ENCODE measurements at places on chromosomes 5 and 9. TPM values are rescaled to one million over a fixed set of nuclear protein-coding genes. Genes with fewer than 3 reads are reported as not detected.

Gene TEX48
- not detected for polyA plus RNA-seq

Gene SPARC
- 924 TPM for polyA plus RNA-seq

Gene NUP155
- polyA plus RNA-seq = 4.2 TPM

DNA sequence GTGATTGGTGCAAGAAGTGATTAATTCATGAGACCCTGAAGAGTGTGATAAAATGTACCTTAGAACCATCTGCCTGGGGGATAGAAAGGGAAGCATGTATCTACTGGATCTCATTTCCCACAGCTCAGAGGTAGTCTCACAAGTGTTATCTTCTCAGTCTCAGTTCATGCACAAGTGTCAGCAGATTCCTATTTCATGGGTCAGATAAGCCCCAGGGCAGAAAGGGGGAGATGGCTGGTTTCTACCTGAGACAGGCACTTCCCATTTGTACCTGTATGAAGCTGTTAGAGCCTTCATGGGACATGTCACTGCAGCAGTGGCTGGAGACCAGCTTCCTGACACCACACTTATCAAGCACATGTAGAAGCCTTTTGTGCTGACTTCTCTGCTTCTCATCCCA, 45.6 kb upstream of the SMIM15 start:
- DNase-seq = no peak

- no peak for DNase-seq
These were observed 57.2 kb downstream of the MTRR start for GRCh38 chr5:7925961-7926695.

DNA sequence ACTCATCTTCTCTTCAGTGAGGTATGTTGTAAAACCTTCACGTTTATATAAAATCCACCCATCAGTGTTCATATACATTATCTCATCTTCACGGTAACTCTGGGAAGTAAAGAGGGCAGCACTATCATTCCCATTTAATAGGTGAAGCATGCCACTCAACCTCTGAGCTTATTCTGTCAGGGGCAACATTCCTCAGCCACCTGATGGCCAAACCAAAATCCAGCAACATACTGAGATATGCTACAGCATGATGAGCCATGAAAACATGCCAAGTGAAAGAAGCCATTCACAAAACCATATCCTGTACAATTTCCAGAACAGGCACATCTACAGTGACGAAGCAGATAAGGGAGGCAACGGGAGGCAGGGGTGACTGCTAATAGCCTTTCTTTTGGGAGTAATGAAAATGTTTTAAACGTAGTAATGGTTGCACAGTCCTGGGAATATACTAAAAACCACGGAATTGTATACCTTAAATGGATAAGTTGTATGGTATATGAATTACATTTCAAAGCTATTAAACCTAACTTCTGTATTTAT, 167.4 kb downstream of the TSSK1B start:
- DNase-seq = no peak

Gene PRRX2
- polyA plus RNA-seq = 3.0 TPM

Gene ARL15
- polyA plus RNA-seq = 7.8 TPM

DNA sequence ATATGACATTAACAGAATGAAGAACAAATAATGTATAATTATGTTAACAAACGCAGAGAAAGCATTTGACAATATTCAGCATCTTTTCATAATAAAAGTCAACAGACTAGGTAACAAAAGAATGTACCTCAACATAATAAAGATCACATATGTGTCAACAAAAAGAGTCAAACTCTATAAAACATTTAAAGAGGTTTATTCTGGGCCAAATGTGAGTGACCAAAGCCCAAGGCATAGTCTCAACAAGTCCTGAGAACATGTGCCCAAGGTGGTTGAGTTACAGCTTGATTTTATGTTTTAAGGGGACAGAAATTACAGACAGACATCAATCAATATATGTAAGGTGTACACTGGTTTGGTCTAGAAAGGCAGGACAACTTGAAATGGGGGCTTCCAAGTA, 19.4 kb downstream of the BTNL8 start:
- no peak for DNase-seq

Gene CARD9
- 1.6 TPM for polyA plus RNA-seq

GRCh38 chr9:128429513-128430086, 8.9 kb downstream of the CERCAM start:
- no peak for DNase-seq

- no peak for DNase-seq
These were observed 394 bp downstream of the TLR4 start for GRCh38 chr9:117704597-117704996.

DNA sequence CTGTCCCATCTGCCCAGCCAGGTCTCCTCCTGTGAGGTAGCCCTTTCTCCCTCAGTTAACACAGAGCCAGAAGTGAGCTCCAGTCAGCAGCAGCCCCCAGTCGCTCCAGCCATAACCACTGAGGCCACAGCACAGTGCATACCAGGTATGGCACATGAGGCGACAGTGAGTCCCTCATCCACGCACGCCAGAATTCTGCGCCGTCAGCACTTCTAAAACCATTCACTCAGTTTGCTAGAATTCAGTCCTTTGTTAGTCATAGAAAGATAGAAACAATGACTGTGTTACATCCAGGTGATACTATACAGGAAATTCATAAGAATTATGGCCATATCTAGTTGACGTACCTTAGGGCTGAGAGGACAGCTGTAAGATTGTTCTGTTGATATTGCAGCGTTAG, 88.5 kb downstream of the KIAA1958 start:
- no peak for DNase-seq

Gene LRRC70
- polyA plus RNA-seq = 4.8 TPM

DNA sequence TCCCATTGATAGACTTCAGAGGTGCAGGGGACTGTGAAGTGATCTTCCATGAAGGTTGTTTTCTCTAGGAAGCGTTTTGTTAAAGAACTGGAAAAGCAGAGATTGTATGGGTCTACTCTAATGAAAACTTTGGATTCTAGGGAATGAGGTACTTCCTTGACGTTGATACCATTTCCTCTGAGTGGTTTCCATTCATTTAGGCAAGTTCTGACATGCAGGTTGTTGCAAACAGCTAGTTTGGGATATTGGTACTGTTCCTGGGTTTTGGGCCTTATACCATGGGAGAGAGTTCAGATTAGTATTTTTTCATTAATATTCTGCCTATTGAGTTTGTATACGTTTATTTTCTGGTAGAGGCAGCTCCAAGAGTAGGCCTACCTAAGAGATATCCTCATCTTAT, 25.7 kb downstream of the SMARCA2 start:
- DNase-seq = no peak

Gene ADGRV1
- polyA plus RNA-seq = 0.03 TPM

- DNase-seq = no peak
These were observed 67.0 kb downstream of the ZNF366 start for GRCh38 chr5:72440207-72440638.

DNA sequence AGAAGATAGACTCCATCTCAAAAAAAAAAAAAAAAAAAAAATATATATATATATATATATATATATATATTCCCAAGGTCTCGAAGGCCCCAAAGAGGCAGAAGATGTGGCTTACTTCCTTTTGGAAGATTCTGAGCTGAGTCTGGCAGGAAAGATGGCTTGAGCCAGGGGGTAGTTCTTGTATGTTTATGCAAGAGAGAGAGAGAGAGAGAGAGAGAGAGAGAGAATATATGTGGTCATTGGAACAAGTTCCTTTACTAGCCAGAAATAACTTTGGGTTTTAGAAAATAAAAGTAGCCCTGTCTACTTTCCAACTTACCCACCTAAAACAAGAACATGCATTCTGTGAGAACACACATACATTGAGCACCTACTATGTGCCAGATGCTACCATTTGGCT, 17.6 kb downstream of the NCS1 start:
- no peak for DNase-seq

GRCh38 chr9:120579139-120580050, 572 bp downstream of the CDK5RAP2 start:
- DNase-seq = no peak

- peak; percentile 47 for DNase-seq
These were observed at the start of gene SPOCK1 for GRCh38 chr5:137498736-137499505. SPOCK1 (minus strand) TSS chr5:137499326.

DNA sequence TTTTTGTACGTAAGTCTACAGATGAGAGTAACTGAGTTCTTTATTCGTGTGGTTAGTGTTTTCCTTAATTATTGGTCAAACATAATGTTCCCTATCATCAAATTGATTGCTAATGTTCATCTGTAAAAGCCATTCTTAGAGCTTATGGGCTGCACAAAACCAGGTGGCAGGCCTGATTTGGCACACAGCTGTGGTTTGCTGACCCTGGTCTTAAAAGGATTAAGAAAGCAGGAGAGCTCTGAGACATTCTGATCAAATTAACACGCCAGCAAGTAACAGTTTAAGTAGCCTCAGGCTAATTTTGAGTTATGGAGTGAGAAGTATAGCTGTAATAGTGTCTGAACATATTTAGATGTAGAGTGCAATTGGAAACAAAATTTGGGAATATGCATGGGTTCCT, 63.2 kb downstream of the PRR16 start:
- no peak for DNase-seq

Gene GRM6
- polyA plus RNA-seq = not detected

DNA sequence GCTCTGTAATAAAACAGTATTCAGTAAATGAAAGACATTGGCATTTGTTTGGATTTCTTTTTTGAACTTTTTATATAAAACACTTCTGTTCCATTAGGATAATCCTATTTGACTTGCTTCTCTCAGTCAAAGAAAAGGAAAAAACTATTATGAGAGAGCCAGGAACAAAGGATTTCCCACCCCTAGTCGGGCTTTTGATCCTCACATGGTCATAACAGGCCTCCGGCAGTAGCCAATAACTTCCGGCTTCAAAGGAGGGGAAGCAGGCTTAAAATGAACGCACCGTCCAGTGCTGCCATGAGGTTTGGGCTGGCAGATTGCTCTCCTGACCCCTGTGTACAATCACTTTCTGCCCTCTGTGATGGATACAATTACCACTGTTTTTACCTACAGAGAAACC, 209.3 kb downstream of the ZNF608 start:
- DNase-seq = no peak

- no peak for DNase-seq
These were observed 222.9 kb downstream of the DOCK8 start for GRCh38 chr9:437574-438001.

- DNase-seq = no peak
These were observed 1124.2 kb upstream of the WWC1 start for GRCh38 chr5:167167191-167167795.

Gene C9orf153
- 0.44 TPM for polyA plus RNA-seq

Gene HAND1
- polyA plus RNA-seq = 16.8 TPM

DNA sequence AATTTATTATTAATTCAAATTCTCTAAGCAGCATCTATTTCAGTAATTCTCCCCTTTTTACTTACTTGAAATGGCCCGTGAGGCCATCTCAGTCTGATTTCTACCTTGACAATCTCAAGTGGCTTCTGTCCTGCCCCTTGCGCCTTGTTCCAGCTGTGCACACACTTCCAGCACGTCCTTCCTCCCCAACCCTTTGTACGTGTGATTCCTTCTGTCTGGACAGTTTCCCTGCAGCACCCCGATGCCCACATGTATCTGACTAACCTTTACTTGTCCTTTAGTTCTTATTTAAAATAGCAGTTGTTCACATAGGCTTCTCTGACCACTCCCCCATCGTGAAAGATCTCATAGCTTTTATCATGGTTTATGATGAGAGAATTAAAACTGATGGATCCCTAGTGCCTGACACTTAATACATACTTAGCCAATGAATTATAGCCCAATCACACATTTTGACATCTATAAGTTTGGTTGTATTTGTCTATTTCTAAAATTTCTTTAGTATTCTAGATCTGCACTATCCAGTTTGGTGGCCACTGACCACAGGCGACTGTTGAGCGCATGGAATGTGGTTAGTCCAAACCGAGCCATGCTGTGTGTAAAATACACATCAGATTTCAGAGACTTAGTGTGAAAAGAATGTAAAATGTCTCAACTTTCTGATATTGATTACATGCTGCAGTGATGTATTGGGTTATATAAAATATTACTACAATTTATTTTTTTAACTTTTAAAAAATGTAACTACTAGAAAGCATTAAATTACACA, 14.3 kb downstream of the ZBTB34 start:
- DNase-seq = no peak

Gene OLFML2A
- polyA plus RNA-seq = 5.9 TPM

GRCh38 chr5:55363856-55364255, 56.1 kb downstream of the MTREX start:
- DNase-seq = no peak

- no peak for DNase-seq
These were observed 615.9 kb downstream of the SEMA5A start for GRCh38 chr5:8930021-8930420.

Gene GFPT2
- polyA plus RNA-seq = 9.3 TPM

GRCh38 chr5:160494451-160494850, 72.8 kb downstream of the PTTG1 start:
- DNase-seq = no peak

GRCh38 chr5:110150199-110150598, 460.5 kb downstream of the MAN2A1 start:
- no peak for DNase-seq

DNA sequence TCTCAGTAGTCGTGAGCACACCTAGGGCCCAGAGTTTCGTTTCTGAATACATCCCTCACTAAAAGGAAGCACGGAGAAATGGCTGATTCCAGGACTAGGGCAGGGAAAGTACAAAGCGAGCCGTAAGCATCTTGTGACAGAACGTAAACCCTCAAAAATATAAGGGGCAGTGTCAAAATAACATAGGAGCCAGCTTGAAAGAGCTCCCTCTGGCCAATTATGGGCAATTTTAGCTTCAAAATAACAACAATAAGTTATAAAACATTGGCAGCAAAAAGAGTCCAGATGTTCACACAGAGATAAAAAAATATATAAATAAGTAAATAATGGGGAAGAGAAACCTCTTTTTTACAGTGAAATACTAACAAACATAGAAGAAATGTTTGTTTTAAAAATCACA, 18.5 kb upstream of the GLIS3 start:
- no peak for DNase-seq

GRCh38 chr5:144473650-144474049, 303.0 kb downstream of the KCTD16 start:
- no peak for DNase-seq

Gene PCA3
- 0.01 TPM for polyA plus RNA-seq

DNA sequence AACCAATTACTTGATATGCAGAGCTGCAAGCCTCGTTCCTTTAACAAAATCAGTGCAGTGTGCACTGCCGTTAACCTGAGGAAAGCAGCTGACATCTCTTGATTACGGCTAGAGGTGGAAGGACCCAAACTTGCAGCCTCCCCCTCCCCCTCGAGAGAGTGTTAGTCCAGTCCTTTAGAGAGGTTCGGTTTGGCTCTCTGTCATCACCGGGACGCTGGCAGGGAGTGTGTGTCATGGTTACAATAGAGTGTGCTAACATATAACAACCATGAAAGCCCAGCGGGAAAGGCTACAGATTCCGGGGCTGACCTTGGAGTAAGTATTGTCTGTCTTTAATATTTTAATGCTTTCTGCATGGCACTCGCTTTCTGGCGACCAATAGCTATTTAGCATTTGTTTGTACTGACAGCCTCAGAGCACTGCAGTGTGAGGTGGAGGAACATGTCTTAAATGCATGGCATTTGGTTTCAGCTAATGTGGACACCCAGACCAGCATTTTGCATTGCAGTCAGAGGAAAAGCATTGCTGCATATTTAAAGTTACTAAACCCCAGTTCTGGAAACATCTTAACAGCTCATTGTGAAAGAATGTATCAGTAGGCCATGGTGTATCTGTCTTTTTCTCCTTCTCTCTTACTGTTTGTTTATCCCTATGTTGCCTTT, 237.5 kb downstream of the CD180 start:
- peak; percentile 49 for DNase-seq

All from heart right ventricle (tissue), 16 donors.